ENCODE measurements at places on chromosomes 3 and 15. TPM values are rescaled to one million over a fixed set of nuclear protein-coding genes. Genes with fewer than 3 reads are reported as not detected.

Gene SEMA7A
- 6.8 TPM for total RNA-seq

Gene FEZF2
- total RNA-seq: not detected

Gene ZMAT3
- 5.1 TPM for total RNA-seq

GRCh38 chr3:138833899-138834595 is 681 bp downstream of the PIK3CB start:
- peaks cover 25% of the 10 kb centered on the region for H3K36me3 ChIP-seq
- H3K4me3 ChIP-seq: peak overlapping the region; percentile 99
- peaks cover 8% of the 10 kb centered on the region for H3K4me1 ChIP-seq

- H3K27me3 ChIP-seq: no peaks in the 10 kb centered on the region
- peaks cover 2% of the 10 kb centered on the region for H3K4me1 ChIP-seq
- no peaks in the 10 kb centered on the region for H3K36me3 ChIP-seq
- DNase-seq: no peak
- H3K4me3 ChIP-seq: no peak overlapping the region
Observed at GRCh38 chr3:5162102-5162501, 25.4 kb upstream of the EDEM1 start.

DNA sequence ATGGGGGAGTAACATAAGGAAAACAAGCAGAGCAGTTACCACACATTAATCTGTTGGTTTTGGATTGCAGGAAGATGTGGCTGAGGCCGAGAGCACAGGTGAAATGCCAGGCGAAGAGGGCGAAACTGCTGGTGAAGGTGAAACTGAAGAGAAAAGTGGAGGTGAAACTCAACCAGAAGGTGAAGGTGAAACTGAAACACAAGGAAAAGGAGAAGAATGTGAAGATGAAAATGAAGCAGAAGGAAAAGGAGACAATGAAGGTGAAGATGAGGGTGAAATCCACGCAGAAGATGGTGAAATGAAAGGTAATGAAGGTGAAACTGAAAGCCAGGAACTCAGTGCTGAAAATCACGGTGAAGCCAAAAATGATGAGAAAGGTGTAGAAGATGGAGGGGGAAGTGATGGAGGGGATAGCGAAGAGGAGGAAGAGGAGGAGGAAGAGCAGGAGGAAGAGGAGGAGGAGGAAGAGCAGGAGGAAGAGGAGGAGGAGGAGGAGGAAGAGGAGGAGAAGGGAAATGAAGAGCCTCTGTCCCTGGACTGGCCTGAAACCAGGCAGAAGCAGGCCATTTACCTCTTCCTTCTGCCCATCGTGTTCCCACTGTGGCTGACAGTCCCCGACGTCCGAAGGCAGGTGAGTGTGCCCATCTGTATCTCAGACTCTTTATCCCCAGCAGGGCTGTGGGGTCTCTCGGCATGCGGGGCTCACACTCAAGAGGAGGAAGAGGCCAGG is 28.7 kb downstream of the SLC24A1 start:
- DNase-seq: no peak
- H3K27ac ChIP-seq: no peak overlapping the region
- no peaks in the 10 kb centered on the region for H3K4me1 ChIP-seq
- H3K36me3 ChIP-seq: no peaks in the 10 kb centered on the region
- no peaks in the 10 kb centered on the region for H3K27me3 ChIP-seq
- no peak overlapping the region for H3K4me3 ChIP-seq

DNA sequence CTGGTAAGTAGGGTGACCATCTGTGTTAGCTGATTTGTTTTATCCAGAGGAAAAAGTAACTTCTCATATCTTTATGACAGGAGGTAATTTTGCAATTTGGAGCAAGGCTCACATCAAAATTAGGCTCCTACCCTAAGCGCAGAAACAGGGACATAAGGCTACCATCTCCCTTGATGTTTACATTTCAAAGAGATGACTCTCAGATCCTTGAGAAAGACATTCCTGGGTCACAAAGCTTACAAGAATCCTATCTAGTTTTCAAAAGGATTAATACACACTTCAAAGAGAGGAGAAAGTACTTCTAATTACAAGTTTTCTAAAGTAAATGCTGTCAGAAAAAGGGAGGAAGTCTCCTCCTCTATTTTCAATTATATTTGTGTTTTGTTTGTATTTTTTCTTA is 7.0 kb downstream of the ZPLD1 start:
- H3K4me1 ChIP-seq: no peaks in the 10 kb centered on the region
- DNase-seq: no peak
- no peaks in the 10 kb centered on the region for H3K27me3 ChIP-seq
- H3K4me3 ChIP-seq: no peak overlapping the region

Gene FBXW12
- total RNA-seq: not detected

- H3K27me3 ChIP-seq: no peaks in the 10 kb centered on the region
- H3K27ac ChIP-seq: no peak overlapping the region
- H3K4me1 ChIP-seq: no peaks in the 10 kb centered on the region
- no peak for DNase-seq
Observed at GRCh38 chr3:27561576-27561975, 77.4 kb upstream of the SLC4A7 start.

DNA sequence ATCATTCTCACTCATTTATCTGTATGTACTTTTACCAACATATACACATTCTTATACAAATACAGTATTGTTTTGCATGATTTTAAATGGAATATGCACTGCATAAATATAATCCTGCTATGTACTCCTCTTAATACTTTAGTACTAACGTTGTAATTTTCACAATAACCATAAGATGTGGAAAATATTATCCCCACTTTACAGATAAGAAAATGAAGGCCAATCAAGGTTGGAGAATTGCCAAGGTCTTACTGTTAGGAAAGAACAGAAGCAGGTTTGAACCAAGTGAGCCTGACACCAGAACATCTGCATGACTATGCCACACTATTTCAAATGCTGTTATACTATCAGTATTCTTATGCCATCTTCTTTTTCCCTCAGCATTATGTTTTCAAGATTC is 32.9 kb downstream of the BCL2A1 start:
- no peaks in the 10 kb centered on the region for H3K27me3 ChIP-seq
- H3K4me1 ChIP-seq: peaks cover 8% of the 10 kb centered on the region
- no peak overlapping the region for H3K27ac ChIP-seq
- no peak for DNase-seq

- no peak overlapping the region for H3K27ac ChIP-seq
- no peaks in the 10 kb centered on the region for H3K27me3 ChIP-seq
- no peaks in the 10 kb centered on the region for H3K4me1 ChIP-seq
- H3K36me3 ChIP-seq: no peaks in the 10 kb centered on the region
- DNase-seq: no peak
Observed at GRCh38 chr3:40116478-40117177, 192.9 kb upstream of the EIF1B start.

Gene SLC28A1
- not detected for total RNA-seq

DNA sequence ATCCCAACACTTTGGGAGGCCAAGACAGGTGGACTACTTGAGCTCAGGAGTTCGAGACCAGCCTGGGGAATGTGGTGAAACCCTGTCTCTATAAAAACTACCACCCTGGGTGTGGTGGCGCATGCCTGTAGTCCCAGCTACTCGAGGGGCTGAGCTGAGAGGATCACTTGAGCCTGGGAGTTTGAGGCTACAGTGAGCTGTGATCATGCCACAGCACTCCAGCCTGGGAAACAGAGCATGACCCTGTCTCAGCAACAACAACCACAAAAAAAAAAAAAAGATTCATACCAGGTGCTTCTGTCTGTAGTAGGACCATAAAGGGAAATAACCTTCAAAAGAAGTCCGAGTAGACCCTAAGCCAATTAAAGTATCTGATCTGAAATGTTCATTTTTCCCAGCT is 94.5 kb downstream of the SERPINI1 start:
- no peaks in the 10 kb centered on the region for H3K36me3 ChIP-seq
- no peaks in the 10 kb centered on the region for H3K4me1 ChIP-seq
- H3K27ac ChIP-seq: no peak overlapping the region
- no peak for DNase-seq
- no peaks in the 10 kb centered on the region for H3K27me3 ChIP-seq

DNA sequence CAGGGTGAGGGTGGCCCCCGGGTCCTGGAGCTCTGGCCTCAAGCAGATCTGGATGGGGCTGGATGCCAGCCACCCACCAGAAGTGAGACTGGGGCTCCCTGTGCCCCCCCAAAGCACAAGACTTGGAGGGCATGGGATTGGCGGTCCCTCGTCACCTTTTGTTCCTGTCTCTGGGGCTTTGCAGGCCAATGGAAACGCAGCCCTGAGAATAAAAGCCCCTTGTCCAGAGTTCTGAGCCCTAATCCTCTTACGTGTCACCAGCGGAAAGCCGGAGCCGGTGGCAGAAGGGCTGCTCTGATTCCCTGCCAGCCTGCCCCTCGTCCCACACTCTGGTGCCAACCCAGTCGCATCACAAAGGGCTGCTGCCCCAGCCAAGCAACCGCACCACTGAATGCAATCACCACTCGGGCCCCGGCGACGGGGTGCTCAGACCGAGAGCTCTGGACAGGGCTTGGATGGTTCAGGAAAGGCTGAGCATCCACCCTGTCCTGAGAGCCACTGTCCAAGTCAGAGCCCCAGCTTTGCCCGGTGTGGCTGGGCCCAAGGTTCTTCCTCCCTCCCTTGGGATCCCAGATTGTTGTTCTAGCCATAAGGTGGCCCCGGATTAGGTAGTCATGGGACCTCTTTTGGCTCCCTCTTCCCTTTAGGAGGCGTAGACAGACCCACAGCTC is 22.8 kb upstream of the ELP6 start:
- no peak overlapping the region for H3K27ac ChIP-seq
- no peak overlapping the region for H3K4me3 ChIP-seq
- peaks cover 16% of the 10 kb centered on the region for H3K4me1 ChIP-seq
- H3K27me3 ChIP-seq: no peaks in the 10 kb centered on the region

DNA sequence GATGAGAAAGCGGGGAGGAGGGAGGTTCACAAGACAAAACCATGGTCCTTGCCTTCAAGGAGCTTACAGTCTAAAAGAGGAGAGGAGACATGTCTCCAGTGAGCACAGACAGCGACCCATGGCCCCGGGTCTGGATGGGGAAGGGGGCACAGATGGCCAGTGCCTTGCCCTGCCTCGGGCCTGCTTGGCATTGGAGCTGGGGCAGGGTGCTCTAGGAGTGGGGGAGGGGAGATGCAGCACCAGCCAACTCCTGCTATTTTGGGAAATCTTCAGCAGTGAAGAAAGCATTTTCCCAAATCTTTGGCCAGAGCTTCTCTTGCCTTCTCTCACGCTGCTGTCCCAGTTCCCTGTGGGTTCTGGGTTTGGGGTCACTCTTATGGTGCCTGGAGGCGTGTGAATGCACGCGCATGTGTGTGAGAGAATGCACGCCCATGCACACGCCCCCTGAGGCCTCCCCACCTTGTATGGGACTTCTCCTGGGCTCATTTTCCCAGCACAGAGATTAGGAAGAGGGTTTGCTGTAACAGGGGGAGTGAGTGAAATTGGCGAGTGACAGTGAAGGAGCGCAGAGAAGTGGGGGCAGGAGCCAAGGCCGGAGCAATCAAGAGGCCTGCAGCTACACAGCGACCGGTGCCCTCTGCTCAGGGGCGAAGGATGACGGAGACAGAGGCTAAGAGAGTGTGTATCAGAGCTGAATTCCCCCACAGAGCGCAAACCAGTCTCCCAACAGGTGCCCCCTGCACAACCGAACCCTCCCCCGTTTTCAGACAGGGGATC is 71.5 kb downstream of the SEMA5B start:
- H3K27ac ChIP-seq: no peak overlapping the region
- no peak overlapping the region for H3K4me3 ChIP-seq
- no peak for DNase-seq

DNA sequence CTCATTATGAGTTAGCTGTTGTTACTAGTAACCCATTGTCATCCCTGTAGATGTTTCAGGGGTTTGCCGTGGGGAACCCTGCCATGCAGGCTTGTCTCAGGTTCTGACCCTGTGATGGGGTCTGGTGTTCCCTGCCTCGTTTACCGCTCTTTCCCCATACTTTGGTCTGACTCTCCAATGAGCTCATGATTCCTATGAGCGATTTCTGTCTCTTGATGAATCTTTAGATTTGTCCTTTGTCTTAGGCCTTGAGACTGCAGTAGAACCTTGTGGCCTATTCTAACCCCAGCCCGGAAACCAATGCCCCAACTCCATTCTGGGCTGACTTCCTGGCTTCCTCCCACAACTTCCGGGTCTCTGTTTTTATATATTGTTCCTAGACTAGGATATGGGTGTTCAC is 11.3 kb upstream of the IQGAP1 start:
- H3K36me3 ChIP-seq: no peaks in the 10 kb centered on the region
- no peak overlapping the region for H3K27ac ChIP-seq
- no peak overlapping the region for H3K4me3 ChIP-seq
- no peak for DNase-seq
